A172 (cell line): ENCODE measurements at places on chromosomes 2 and 18. TPM values are rescaled to one million over a fixed set of nuclear protein-coding genes. Genes with fewer than 3 reads are reported as not detected.

Gene PLA2R1
- total RNA-seq: 1.7 and 2.5 TPM in 2 replicates

Gene MALL
- 184 and 298 TPM in 2 replicates for total RNA-seq

Gene ALPI
- not detected in 2 replicates for total RNA-seq

Gene ERBB4
- total RNA-seq: 0.09 and 0.79 TPM in 2 replicates

Gene EMX1
- 0.34 and 0.50 TPM in 2 replicates for total RNA-seq

Gene ZNF804A
- total RNA-seq: 2.8 and 3.6 TPM in 2 replicates

Gene LYG1
- not detected in 2 replicates for total RNA-seq

Gene ELOA2
- not detected in 2 replicates for total RNA-seq

Gene DNAJC27
- 3.2 and 3.8 TPM in 2 replicates for total RNA-seq

Gene REG3G
- total RNA-seq: not detected in 2 replicates

DNA sequence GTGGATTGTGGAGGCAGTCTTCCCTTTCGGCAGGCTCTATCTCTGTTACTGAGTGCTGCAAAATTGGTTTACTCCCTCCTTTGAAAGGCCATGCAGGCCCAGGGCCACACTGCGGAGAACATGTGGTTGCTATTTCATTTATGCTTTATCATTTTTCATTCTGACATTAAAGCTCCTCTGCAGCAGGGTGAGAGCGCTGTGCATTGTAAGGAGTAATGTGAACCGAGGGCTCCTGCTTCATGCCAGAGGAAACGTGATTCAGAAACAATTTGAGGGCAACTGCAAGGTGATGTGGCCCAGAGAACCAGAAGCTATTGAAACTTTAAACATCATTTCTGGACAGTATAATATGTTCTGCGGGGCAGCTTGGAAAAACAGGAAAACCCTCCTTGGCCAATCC, 341.6 kb upstream of the NT5C1B start:
- no peak for DNase-seq

DNA sequence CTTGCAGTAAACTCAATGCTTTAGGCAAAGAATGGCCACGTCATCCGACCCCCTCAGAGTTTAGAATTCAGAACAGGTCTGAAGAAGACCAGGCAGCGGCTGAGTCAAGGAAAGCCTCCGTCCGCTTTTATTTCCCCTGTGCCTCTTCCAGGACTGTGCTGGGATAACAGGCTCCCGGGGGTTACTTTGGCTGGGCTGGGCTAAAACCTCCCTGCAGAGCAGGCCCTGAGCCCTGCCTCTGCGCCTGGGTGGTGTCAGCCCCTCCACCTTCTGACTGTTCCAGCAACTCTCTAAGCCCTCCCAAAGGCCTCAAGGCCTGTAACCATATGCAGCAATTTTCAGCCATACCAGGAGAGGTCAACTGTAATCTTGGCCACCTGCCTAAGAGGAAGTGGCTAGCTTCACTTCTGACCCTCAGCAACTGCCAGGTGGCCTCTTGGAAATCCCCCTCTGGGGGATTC, 166.5 kb downstream of the RPIA start:
- DNase-seq: peak; percentile 73

- no peak for DNase-seq
Observed at GRCh38 chr18:78416853-78417252, 562.8 kb upstream of the SALL3 start.

DNA sequence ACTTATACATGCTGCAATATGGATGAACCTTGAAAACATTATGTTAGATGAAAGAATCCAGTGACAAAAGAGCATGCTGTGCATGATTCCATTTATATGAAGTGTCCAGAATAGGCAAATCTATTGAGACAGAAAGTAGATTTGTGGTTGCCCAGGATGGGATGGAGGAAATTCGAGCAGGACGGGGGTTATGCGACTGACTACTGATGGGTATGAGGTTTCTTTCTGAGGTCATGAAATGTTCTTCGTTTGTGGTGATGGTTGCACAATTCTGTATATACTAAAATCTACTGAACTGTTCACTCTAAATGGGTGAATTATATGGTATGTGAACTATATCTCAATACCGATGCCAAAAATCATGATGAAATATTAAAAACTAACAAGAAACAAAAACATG, 18.9 kb upstream of the MTERF4 start:
- DNase-seq: no peak

DNA sequence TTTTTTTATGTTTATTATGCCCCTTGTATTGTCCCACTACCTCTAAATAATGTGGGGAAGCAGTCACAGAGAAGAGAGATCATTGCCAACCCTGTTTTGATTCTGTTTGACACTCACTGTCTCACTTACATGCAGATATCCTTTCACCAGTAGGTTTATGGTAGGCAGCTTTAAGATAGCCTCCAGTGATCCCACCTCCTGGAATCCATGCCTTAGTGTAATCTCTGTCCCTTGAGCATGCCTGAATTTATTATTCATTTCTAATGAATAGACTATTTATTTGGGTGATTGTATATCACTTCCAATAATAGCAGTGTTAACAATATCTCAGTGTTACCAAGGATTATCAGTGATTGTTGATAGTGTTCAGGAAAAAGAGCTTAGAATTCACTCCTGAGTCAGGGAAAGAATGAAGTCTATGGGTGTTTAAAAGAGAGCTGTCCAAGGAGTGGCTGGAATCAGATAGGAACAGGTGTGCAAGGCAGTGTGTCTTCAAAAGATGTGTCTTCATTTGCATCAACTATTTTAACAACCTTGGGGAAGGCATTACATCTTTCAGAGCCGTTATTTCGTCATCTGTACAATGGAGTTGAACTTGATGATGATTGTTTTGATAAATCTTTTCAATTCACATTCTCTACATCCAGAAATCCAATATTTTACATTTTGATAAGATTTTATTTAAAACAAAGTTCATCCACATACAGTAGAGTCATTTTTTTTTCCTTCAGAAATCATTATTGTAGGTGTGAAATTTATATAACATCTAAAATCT, 31.9 kb downstream of the PKP4 start:
- DNase-seq: no peak

DNA sequence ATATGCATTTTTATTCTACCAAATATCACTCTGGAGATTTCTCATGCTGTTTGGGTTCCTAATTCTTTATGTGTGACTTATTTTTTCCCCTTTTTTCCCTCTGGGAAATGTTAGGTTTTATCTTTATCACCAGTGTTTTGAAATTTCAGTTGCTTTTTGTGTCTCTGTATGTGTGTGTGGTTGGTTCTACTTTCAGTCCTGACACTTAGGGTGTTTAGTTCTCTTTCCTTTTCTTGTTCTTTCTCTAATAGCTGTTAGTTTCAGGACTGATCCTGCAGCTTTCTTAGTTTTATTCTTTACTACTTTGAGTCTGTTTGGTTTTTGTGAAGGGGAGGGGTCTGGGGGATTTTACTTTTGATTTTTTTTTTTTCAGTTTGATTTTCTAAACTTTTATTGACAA, 23.1 kb downstream of the PPM1B start:
- DNase-seq: no peak

DNA sequence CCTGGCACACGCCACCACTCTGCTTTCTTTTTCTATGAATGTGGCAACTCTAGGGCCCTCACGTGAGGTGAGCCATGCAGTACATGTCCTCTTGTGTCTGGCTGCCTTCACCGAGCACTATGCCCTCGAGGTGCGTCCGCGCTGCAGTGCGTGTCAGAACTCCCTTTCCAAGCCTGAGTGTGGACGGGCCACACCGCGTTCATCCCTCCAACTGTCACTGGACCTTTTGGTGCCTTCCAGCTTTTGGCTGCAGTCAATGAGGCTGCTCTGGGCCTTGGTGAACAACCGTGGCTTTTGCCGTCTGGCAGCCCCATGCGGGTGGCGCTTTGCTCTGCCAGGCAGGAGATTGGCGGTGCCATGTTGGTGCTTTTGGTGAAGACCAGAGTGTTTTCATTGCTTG, 74.0 kb downstream of the TSHZ1 start:
- DNase-seq: no peak

GRCh38 chr2:168097431-168097830, 150.0 kb downstream of the STK39 start:
- DNase-seq: no peak

GRCh38 chr2:77155511-77155910, 366.7 kb downstream of the LRRTM4 start:
- DNase-seq: no peak

- DNase-seq: no peak
Observed at GRCh38 chr2:159531475-159531874, 84.9 kb downstream of the BAZ2B start.

DNA sequence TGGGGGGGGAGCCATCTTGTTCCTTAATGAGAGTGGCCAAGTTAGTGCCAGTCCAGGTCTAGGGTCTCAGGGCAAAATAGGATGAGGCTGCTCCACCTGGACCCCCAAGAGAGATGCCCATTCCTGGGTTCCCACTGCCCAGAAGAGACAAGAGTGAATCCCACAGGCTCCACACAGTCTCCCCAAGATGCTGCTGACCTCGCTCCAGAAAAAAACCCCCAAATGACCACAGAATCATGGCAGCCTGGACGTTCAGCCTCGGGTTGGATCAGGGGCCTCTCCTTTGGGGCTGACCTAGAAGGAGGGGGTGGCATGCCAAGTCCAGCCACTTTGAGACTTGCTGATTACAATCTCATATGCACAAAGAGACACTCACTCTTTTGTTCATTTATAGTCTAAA, 25.1 kb downstream of the STAT1 start:
- DNase-seq: no peak

GRCh38 chr2:81481242-81481993, 1176.9 kb upstream of the LRRTM1 start:
- DNase-seq: no peak

DNA sequence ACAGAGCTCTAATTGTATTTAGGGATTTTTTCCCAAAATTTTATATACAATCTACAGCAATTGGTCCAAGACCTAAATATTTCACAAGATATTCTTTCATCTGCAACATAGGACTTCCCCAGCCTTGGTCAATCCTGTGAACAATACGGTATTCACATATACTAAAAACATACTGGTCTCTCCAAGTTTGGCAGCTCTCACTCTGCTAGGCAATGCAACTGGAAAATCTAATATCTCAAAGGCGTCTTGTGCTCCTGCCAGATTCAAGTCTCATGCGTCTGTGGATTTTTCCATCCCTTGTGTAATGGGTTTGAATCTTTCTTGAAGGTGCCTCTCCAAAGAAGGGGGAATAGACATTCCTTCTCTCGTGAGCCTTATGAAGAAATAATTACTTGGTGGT, 27.4 kb upstream of the MBOAT2 start:
- DNase-seq: no peak

- peak; percentile 76 for DNase-seq
Observed at GRCh38 chr2:189142893-189143759, 36.4 kb downstream of the COL5A2 start.

GRCh38 chr2:195533771-195534642, 123.0 kb upstream of the SLC39A10 start:
- peak; percentile 91 for DNase-seq

GRCh38 chr2:105126336-105126735, 88.5 kb downstream of the MRPS9 start:
- DNase-seq: no peak

GRCh38 chr2:157305723-157306110, 19.9 kb downstream of the ERMN start:
- no peak for DNase-seq

DNA sequence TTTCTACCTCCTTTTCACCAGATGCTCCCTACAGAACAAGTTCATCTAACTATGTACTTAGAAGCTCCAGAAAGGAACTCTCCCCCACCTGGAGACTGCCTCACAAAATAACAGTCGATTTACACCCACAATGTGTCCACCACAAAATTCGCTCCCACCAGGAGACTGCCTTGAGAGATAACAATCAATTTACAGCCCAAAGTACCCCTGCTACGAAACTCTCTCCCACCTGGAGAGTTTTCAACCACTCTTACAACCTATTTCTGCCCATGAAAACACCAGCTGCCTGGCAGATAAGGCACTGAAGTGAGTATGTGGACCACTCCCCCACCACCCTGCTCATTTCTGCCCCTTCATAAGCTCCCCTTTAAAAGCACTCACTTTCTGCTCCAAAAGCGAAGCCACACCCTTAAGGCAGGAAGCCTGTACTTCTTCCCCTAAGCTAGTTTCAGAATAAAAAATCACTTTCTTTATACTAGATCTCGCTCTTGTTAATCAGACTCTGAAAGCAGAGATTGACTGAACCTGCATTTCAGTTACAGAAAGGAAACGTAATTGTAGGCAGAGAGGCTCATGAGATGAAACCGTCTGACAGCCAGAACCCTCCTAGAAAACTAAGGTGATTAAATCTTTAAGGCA, 94.4 kb upstream of the RBBP8 start:
- DNase-seq: no peak

DNA sequence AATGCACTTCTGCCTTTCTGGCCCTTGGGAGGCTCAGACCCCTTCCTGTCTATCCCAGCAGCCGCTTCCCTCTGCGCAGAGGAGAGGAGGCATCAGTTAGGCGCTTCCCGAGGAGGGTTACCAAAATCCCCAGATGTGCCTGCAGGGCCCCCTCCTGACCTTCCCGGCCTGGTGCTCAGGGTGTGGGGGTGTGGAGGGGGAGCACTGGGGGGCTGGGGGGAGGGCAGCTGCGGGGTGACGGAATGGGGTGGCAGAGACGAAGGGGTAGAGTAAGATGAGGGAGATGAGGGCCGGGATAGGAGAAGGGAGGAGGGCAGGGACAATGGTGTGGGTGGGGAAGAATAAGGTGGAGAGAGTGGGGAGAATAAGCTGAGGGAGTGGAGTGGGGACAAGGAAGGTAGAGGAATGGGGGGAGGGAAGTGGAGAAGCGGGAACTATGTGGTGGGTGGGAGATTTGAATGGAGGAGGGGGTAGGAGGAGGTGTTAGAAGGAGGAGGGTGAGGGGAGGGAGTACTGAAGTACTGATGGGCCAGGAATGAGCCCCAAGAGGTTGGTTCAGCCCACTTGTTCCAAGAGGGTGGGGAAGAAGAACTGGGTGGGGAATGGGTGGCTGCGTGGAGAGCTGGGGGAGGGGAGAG, 6.5 kb upstream of the ZAP70 start:
- no peak for DNase-seq

DNA sequence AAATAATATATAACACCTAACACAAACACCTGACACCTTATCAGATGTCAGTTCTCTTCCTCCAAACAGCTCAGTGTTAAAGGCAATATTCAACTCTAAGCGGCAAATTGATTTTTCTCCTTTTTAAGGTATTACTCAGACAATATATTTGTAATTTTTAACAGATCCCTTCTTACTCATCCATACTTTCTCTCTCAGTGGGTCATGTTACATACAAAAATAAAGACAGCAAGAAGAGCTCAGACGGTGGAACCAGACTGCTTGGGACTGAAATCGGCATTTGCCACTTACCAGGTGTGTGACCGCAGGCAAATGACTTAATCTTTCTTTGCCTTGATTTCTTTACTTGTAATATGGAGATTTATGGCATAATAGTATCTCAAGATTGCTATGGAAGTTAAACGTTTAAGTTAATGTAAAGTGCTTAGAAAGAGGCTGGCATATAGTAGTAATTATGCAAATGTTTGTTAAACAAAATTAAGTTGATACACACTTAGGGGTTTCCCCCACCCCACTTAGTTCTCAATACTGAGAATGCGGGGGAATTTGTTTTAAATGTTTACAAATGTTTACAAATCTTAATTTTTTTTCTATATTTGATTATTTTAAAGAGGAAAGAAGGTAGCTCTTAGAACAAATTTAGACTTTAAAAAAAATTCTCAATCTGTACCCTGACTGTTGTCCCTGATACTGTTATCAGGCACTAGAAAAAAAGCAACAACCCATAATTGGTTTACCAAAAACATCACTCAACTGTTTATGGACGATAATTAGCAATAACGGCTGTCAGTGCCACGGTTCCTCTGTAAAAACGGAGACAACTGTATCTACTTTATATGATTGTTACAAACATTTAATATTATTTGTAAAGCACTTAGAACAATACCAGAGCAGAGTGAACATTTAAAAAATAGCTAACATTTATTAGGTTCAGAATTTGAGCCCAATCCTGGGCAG, 25.6 kb downstream of the MAP3K2 start:
- DNase-seq: no peak
